ENCODE measurements at places on chromosomes 1 and 21.

- no peak for DNase-seq
Observed at GRCh38 chr1:166282391-166283137, 115.8 kb upstream of the FAM78B start.

- DNase-seq: no peak
Observed at GRCh38 chr1:16149146-16149545, 6.7 kb downstream of the EPHA2 start.

GRCh38 chr1:178607718-178608408, 95.0 kb downstream of the TEX35 start:
- DNase-seq: no peak

DNA sequence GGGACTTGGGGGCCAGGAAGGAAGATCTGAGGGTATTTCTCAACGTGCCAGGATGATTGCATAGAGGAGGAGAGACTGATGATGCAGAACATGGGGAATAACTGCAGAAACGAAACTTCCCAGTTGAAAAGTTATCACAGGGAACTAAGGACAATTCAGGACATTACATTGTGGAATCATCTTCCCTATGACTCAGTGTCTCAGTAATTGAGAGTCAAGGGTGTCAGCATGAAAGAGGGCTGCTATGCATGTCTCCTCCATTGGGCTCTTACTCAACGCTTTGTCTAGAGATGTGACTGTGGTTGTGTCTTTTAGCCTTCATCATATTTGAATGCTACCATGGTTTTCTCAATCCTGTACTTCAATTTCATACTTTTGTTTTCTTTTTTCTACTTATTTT, 48.9 kb upstream of the PTGFR start:
- no peak for DNase-seq

GRCh38 chr21:39972976-39973770, 105.9 kb downstream of the PCP4 start:
- DNase-seq: no peak

DNA sequence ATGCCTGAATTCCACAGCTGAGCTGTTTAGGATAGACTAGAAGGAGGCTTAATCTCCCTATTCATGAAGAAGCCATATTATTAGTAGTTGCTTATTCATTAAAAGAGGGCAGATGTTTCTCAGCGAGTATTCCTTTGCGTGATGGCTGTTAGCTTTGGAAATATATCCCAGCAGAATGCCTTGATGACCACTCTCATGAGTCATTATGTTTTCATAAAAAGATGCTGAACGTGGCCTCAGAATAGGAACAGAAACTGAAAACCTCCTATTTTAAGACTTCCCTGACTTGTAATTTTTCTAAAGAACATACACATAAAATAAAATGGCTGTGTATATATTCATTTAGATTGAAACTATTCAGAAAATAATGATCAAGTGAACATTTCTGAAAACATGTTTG, 9.6 kb upstream of the PLA2G4A start:
- DNase-seq: no peak

DNA sequence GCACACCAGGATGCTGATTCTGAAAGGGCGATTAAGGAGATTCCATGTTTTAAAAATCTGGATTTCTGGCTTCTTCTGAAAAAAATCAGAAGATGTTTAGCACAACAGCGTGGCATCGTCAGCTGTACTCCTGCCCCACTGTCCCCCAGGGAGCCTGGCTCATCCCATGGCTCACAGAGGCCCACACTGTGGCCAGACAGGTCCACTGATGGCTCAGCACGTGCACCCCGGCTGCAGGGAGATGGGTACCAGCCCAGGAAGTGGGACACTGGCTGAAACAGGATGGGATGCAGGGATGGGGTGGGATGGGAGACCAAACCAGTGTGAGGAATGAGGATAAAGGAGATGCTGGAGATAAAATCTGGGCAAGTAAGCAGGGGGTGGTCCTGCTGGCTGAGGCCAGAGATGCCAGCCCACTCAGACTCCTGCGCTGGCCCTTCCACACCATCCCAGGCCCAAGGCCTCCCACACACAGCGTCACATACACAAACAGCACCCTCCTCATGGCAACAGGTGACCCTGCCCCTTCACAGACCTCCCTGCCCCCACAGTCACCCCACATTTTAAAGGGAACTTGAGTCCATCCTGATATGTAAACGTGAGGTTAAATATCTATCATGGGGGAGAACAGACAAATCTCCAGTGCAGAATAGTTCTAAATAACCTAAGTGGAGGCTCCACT, 23.9 kb upstream of the SAMD11 start:
- DNase-seq: no peak

- DNase-seq: no peak
Observed at GRCh38 chr1:9442278-9442846, 96.9 kb upstream of the SLC25A33 start.

GRCh38 chr21:33655588-33656221, 13.4 kb downstream of the ITSN1 start:
- DNase-seq: no peak

DNA sequence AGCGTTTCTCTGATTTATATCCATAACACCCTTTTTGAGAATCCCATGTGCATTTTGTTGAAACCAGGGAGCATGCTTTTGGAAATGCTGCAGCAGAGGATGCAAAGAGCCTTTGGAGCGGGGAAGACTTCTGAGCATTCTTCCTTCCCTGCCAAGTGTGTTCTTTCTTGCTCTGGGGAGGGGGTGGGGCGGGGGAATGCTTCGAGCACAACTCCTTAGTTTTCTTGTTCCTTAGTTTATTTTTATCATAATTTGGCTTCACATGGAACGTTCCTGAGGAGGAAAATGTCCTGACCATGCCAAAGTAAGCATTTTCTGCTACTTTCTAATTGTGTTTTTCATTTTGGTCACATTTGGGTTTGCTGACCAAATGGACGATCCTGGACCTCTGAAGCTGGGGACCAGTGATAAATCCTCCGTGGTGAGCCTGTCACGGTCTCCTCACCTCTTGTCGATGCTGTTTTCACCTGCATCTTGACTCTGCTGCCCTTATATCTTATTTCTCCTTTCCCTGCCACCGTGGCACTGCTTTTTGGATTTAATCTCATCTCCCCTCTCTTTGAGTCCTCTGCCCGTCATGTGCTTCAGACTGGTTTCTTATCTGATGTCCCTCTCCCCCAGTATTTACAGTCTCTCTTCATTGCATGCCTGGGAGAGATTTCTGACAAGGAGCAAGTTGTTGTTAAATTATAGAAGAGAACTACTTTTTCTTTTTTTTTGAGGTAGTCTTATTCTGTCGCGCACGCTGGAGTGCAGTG, 2.4 kb downstream of the CTPS1 start:
- no peak for DNase-seq

- DNase-seq: no peak
Observed at GRCh38 chr1:162300057-162300917, 76.4 kb downstream of the SPATA46 start.

GRCh38 chr1:6688001-6688400, 13.6 kb downstream of the DNAJC11 start:
- no peak for DNase-seq

DNA sequence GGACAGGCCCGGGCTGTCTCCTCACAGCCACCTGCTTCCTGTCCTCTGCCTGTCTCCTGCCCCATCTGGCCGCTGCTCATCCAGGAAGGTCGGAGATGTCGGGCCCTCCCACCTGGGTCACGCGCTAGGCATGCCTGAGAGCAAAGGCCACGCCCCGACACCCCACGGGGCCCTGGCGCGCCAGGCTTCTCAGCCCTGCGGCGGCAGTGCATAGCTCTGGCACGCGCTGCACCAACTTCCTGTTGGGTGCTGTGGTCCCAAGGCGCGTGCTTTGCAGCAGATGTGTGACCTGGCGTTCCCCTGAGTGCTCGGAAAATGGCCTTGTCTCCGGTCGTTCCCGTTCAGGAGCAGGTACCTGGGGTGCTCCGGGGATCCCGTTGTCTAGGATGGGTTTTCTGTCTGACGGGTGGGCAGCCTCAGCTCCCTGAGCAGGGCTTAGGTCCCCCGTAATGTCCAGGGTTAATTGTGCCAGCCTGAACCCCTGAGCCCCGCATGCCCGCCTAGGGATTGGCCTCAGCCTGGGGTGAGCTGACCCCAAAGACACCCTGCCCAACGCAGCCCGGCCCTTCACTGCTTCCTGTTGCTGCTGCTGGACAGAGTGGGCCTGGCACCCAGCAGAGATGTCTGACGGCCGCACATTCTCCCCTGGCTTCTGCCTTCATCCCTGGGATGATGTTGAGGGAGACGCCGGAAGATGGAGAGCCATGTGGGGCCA, 19.4 kb upstream of the KCNAB2 start:
- no peak for DNase-seq

- no peak for DNase-seq
Observed at GRCh38 chr21:32455548-32455947, 43.0 kb downstream of the EVA1C start.

GRCh38 chr1:116990612-116991151, 10.9 kb upstream of the CD101 start:
- no peak for DNase-seq

DNA sequence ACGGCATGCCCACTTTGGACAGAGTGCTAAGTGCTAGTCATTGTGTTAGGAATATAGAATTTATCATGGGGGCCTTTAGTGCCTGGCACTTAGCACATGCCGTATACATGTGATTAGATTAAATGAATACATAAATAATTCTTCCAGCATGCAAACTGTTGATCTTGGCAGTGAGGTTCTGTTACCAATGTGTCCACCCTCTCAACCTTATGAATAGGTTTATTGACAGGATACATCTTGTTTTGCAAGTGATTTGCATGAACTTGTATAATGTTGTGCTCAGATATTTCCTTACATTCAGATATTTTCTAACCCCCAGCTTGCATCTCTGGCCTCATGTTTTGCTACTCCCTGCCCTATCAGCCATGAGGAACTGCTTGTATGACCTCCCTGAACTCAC, 60.3 kb upstream of the ZNF648 start:
- no peak for DNase-seq

DNA sequence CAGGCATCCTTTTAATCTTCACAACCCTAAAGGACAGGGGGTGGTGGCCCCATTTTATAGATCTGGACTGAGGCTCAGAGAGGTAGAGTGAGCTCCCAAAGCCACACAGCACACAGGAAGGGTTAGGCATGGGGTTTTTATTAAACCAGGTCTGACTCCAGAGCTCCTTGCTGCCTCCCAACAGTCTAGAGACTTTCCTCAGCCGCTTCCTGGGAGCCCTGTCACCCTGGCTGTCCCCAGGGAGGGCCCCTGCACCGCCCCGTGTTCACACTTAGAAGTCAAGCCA, 8.0 kb upstream of the EPHA8 start:
- DNase-seq: no peak

DNA sequence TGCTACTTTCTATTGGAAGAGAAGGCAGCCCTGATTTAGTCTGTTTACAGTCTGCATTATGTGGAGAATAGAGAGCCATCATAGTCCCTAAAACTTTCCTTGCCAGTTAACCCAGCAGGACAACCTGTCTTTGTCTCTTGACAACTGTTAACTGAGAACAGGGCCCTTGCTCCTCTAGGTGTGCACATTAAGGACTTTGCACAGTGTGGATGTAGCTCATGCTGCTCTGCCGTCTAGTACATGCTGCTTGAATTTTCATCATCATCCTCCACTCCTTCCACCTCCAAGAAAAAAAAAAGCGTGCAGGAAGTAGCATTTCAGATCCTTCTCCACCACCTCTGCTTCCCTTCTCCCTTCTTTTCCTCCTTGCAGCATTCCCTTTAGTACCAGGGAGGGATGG, 91.5 kb downstream of the PBX1 start:
- DNase-seq: no peak

GRCh38 chr1:32525661-32526444, 13.4 kb upstream of the ZBTB8A start:
- no peak for DNase-seq

DNA sequence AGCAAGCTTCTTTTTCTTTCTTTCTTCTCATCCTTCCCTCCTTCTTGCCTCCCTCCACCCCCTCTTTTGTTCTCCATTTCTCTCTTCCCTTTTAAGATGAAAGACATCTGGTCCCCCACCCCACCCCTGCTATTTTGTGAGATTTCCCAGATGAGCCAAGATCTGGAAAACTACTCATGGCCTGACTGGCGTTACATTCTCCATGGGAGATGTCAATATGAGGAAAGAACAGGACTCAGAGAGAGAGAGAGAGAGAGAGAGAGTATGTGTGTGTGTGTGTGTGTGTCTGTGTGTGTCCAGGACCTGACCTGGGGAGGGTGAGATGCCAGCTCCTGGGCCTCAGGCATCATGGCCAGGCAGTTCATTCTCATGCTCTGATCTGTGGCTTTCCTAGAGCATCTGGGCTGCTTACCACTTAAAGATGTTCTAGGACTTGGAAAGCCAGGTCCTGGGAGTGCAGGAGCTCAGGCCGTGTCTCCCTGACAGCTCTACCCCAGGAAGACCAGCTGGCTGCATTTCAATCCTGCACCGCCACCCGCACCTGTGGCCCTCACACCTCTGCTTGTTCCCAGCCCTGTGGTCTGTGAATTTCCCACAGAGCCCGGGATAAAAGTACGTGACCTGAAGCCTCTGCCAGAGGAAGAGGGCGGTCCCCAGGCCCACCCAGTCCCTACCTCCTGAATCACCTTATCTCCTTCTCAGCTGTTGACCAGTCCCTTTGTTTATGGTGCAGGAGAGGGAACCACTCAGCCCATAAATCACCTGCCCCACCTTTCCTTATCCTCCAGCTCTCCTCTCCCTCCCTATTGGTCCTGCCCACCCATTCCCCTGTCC, 3.2 kb upstream of the BEST4 start:
- no peak for DNase-seq

DNA sequence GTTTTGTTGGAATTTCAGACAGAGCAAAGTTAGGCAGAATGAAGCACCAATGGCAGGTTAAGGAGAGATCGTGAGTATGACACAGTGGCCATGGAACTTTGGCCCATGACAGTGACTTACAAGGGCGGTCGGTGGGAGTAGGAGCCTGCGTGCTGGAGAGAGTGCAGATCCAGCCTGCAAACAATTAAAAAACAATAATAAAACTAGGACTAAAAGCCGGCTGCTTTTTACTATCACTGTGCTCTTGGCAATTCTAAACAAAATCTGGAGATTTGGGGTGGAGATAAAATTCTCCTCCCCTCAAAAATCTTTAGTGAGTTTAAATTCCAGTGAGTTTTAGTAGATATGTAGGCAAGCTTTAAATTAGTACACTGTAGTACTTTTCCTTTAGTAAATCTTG, 96.9 kb downstream of the DHRS3 start:
- DNase-seq: no peak

DNA sequence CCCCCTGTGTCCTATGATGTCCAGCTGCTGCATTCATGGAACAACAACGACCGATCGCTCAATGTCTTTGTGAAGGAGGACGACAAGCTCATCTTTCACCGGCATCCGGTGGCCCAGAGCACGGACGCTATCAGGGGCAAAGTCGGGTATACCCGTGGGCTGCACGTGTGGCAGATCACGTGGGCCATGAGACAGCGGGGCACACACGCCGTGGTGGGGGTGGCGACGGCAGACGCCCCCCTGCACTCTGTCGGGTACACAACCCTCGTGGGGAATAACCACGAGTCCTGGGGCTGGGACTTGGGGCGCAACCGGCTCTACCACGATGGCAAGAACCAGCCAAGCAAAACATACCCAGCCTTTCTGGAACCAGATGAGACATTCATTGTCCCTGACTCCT, 63.3 kb downstream of the SPSB1 start:
- no peak for DNase-seq
